ENCODE measurements at places on chromosomes 6 and 20. TPM values are rescaled to one million over a fixed set of nuclear protein-coding genes. Genes with fewer than 3 reads are reported as not detected.

The TRPC4AP gene
- total RNA-seq = 104 TPM

The ANKRD6 gene
- 14.0 TPM for total RNA-seq

The SYTL3 gene
- total RNA-seq = 4.4 TPM

The SUMO4 gene
- 1.4 TPM for total RNA-seq

The VSTM2L gene
- total RNA-seq = 2.5 TPM

The KIF13A gene
- 57.5 TPM for total RNA-seq

The NCOA5 gene
- total RNA-seq = 25.9 TPM

The SYNE1 gene
- total RNA-seq = 66.9 TPM

The PHACTR3 gene
- not detected for total RNA-seq

The BPI gene
- total RNA-seq = not detected

The USP49 gene
- total RNA-seq = 4.1 TPM

The IMPG1 gene
- not detected for total RNA-seq

The AGER gene
- 6.1 TPM for total RNA-seq

The XKR7 gene
- not detected for total RNA-seq

The DEFB124 gene
- total RNA-seq = not detected

The CRISP3 gene
- total RNA-seq = not detected

The RTN4IP1 gene
- total RNA-seq = 2.5 TPM

The NKAPL gene
- total RNA-seq = 0.99 TPM

The KCNB1 gene
- not detected for total RNA-seq

The ZSCAN26 gene
- total RNA-seq = 9.7 TPM

The CST9 gene
- not detected for total RNA-seq

The RAMACL gene
- total RNA-seq = 1.6 TPM

The EDN1 gene
- total RNA-seq = 376 TPM

The LIN28B gene
- total RNA-seq = 0.06 TPM

The TAPBP gene
- total RNA-seq = 415 TPM

The C20orf141 gene
- total RNA-seq = not detected

The DPPA5 gene
- total RNA-seq = not detected

The TCF19 gene
- total RNA-seq = 10.0 TPM

The SDC4 gene
- total RNA-seq = 64.3 TPM

The TRIM10 gene
- not detected for total RNA-seq

The RNF144B gene
- total RNA-seq = 30.3 TPM

The NHLRC1 gene
- 3.8 TPM for total RNA-seq

The LPIN3 gene
- total RNA-seq = 4.1 TPM

The GSTA5 gene
- not detected for total RNA-seq

The TCFL5 gene
- 12.1 TPM for total RNA-seq

The PDE7B gene
- 37.7 TPM for total RNA-seq

The FAM83B gene
- total RNA-seq = 0.29 TPM

The LY6G6D gene
- not detected for total RNA-seq

The RFX6 gene
- total RNA-seq = not detected

The DDX43 gene
- 1.2 TPM for total RNA-seq

The TXLNB gene
- total RNA-seq = 0.73 TPM

The RNF146 gene
- 36.7 TPM for total RNA-seq

The MAPK14 gene
- total RNA-seq = 46.1 TPM

The KIAA1755 gene
- 6.0 TPM for total RNA-seq

The GSTA2 gene
- not detected for total RNA-seq

The SPATA25 gene
- 0.29 TPM for total RNA-seq

The SAMD3 gene
- total RNA-seq = 1.1 TPM

The RUNX2 gene
- 4.3 TPM for total RNA-seq
